ENCODE measurements at places on chromosomes 7 and 10.
A peak's percentile ranks its signal among the peaks of the same experiment; 100 is the strongest.

GRCh38 chr7:92647011-92647625, 56.9 kb upstream of the FAM133B start:
- no peak for DNase-seq

- peak; percentile 75 for DNase-seq
Measured at GRCh38 chr10:7409045-7409731, 1.6 kb downstream of the SFMBT2 start.

- peak; percentile 46 for DNase-seq
Measured at GRCh38 chr7:129607471-129608120, 3.9 kb upstream of the NRF1 start.

DNA sequence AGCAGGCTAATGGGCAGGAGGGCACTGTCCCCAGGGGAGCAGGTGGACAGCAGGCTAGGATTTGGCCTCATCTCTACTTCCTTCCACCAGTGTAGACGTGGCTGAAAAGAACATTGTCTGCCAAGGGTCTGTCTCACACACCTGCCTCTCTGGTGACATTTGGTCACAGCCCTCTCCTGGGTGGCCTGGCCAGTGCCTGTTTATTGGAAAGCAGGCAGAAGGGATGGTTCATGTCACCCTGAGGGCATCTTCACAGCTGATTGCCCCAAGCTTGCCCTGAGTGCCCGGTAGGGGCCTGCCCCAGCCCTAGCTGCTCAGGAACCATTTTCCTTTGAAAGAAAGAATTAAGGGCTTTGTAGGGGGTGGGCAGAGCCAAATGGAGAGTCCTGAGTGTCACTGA, 138.7 kb downstream of the C10orf105 start:
- DNase-seq: no peak

DNA sequence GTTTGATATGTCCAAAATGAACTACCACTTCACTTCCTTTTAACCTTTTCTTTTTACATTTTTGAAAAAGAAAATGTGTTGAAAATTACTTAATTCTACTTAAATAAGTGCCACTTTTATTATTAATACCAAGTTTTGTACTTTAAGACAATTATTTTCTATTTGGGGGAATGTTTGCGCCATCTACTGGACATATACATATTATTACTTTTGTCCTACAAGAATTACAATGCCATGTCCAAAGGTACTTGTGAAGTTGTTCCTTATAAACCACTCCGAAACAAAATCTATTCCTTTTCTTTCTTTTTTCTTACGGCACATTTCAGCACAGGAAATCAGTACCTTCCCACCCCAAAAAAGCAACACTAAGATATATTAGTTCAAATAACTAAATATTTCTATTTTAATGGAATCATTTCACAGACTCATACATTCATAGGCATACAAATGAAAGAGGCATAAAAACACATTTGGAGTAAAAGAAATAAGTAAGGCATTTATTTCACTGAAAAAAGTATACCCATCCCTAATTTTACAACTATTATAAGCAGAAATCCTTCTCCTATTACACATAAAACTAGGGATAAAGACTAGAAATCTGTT, 169.9 kb downstream of the RNF133 start:
- DNase-seq: peak; percentile 19

- no peak for DNase-seq
Measured at GRCh38 chr10:22737587-22737986, 23.2 kb upstream of the PIP4K2A start.

DNA sequence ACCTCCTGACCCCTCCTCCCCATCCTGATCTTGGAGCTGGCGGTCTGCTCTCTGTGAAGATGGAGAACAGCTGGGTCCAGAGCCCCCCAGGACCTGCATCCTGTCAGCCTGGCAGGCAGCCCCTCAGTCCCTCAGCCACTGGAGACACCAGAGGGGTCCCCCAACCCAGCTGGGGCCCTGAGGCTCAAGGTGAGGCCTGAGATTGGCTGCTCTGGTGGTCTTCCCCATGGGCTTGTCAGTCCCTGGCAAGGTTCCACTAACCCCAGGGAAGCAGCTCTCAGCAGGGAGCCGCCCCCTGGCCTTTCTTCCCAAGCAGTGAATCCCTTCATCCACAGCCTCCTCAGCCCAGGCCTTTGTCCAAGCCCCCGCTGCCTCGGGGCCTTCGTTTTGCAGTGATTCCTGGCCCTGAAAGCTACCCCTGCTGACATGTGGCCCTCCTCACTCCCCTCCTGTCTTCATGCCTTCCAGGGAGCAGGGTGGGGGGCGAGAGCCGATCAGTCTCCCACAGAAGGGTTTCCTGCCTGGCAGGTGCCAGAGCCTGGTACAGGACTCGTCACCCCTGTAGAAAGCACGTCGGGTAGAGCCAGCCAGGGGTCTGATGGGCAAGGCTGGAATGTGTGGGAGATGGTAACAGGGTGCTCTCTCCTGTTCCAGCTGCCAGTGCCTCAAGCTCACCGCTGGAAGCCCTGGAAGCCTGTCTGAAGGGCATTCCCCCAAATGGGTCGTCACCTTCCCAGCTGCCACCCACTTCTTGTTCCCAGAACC, 48.5 kb downstream of the ZNF467 start:
- DNase-seq: no peak

DNA sequence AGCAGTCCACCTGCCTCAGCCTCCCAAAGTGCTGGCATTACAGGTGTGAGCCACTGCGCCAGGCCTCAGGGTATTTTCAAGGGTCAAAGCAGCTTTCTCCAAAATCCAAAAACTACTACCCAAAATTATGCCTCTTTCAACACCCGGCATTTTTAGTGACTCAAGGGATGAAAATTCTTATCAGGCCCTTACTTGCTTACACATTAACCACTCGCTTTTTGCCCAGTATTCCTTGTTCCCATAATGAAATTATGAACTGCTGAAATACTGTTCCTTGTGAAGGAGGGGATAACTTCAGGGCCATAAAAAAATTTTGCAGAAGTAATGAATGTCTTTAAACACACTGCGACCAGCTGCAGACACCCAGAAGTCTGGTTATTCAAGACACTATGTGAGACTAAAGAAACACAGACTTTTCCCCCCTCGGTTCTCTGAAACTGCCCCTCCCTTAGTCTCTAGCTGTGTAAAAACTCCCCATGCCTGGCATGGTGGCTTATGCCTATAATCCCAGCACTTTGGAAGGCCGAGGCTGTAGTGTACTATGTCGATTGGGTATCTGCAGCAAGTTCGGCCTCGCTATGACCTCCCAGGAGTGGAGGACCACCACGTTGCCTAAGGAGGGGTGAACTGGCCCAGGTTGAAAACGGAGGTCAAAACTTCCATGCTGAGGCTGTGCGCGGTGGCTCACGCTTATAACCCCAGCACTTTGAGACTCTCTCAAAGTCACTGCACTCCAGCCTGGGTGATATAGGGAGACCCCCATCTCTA, 12.0 kb downstream of the FXYD4 start:
- DNase-seq: no peak

DNA sequence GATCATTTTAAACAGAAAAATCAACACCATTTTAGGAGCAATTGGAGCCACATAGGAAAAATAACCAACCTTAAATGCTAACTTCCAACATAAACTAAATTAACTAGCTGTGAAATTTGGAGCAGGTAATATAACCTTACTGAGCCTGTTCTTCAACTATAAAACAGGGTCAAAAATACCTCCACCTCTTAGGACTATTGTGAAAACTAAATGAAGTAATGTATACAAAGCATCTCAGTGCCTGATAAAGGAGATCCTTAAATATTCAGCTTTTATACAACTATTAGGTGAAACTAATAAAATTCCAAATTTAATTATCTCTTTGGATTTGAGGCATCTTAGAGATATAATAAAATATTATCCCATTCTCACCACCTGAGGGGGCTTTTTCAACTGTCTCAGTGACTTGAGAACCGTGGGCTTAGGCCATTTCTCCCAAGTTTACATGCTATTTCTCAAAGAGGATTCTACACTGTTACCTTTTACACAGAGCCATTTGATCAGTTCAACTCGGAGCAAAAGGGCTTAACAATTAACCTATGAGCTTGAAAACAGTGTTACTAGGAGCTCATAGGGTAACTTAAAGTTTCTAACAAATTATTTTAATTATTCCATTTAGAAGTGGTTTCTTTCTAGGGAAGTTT, 165.0 kb upstream of the ASAH2 start:
- no peak for DNase-seq

GRCh38 chr7:21585070-21585724, 42.4 kb downstream of the DNAH11 start:
- DNase-seq: no peak
